Sciatic nerve (tissue), 2 donors: ENCODE measurements at places on chromosomes 16 and 17.

- DNase-seq = no peak
These were observed 107.1 kb downstream of the CLEC16A start for GRCh38 chr16:11051430-11051829.

DNA sequence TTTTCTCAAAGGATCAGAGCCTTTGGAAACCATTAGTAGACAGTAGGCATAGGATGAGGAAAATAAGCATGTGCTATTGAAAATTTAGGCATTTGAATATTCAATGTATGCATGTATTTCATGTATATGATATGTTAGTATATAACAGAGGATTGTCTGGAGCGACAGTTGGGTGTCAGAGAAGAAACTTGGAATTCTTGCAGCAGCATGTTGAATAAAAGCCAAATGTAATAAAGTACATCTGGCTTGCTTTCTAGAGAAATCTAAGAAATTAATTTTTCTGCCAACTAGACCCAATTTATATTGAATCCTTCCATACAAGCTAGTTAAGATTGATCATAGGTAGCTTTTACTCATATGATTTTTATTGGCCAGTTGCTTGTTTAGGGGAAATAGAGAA is 578.8 kb downstream of the CDH11 start:
- DNase-seq = no peak

DNA sequence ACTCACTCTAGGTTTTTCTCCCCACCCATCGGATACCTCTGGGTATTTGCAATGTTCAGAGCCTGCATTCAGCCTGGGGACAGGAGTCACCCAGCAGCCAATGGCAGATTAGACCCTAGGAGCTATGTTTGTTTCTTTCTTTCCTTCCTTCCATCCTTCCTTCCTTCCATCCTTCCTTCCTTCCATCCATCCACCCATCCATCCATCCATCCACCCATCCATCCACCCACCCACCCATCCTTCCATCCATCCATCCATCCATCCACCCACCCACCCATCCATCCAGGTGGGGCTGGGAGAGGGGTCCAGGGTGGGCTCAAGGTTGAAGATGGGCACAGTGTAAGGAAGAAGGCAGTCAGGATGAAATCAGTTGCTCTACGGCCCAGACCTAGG is 39.9 kb downstream of the TIMM22 start:
- DNase-seq = no peak

GRCh38 chr17:78947235-78948149 is 22.3 kb upstream of the TIMP2 start:
- no peak for DNase-seq

DNA sequence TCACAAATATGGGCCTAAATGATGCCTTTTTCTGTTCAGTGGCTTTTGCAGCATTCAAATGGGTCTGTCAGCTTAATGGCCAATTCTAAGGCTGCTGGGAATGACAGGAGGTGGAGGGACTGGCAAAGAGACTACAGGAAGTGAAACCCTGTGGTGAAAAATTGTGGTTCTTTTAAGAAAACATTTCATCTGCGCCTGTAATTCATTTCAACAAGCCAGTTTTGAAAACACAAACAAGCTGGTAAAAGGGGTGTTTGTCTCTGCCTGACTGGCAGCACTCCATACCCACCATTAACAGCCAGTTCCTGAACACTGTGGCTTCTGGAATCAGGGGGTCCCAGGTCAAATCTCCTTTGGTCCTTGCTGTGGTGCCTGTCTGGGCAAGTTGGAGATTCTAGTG is 3.6 kb upstream of the KDM8 start:
- DNase-seq = no peak

- DNase-seq = no peak
These were observed 23.3 kb upstream of the FOXJ1 start for GRCh38 chr17:76164331-76164730.

GRCh38 chr17:61650749-61651148 is 59.7 kb upstream of the NACA2 start:
- no peak for DNase-seq

- DNase-seq = peak; percentile 68
These were observed 35.5 kb downstream of the ADCY7 start for GRCh38 chr16:50301626-50302471.

- no peak for DNase-seq
These were observed 580 bp downstream of the BCAR1 start for GRCh38 chr16:75250809-75251279.

DNA sequence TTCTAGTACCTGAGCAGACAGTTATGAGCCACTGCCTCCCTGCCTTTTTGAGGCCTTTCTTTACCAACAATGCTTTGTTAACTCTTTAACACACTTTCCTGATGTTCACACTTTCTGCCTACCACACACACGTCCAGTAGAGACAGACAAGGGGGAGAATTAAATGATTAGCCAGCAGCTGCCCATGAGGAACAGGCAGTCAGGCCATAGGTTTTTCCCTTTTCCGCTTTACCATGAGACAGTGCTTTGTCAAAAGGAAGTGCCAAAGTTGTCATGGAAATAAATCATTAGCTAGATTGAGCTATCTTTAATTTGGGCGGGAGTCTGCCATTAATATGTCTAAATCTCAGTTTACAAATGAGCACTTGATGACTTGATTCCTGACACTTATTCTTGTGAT is 102.1 kb downstream of the PITPNC1 start:
- DNase-seq = no peak

- peak; percentile 71 for DNase-seq
These were observed 347.2 kb downstream of the SOX9 start for GRCh38 chr17:72467841-72468653.

DNA sequence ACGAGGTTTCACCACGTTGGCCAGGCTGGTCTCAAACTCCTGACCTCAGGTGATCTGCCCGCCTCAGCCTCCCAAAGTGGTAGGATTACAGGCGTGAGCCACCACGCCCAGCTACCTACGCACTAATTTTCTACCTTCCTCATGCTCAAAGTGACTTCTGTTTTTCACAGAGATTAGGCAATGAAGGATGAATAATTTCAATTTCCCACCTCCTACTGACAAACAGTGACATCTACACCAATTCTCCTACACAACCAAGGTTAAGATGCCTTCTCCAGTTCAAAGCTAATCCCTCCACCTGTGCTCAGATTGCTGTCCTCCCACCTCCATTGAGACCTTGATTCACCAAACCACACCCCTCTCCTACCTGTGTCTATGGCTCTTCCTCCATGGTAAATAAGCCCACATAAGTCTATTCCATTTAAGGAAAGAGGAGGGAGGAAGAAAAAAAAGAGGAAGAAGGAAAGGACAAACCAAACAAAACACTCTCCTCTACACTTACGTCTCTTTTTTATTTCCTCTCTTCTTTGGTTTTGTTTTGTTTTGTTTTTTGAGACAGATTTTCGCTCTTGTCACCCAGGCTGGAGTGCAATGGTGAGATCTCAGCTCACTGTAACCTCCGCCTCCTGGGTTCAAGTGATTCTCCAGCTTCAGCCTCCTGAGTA is 5.5 kb upstream of the MED11 start:
- DNase-seq = no peak

DNA sequence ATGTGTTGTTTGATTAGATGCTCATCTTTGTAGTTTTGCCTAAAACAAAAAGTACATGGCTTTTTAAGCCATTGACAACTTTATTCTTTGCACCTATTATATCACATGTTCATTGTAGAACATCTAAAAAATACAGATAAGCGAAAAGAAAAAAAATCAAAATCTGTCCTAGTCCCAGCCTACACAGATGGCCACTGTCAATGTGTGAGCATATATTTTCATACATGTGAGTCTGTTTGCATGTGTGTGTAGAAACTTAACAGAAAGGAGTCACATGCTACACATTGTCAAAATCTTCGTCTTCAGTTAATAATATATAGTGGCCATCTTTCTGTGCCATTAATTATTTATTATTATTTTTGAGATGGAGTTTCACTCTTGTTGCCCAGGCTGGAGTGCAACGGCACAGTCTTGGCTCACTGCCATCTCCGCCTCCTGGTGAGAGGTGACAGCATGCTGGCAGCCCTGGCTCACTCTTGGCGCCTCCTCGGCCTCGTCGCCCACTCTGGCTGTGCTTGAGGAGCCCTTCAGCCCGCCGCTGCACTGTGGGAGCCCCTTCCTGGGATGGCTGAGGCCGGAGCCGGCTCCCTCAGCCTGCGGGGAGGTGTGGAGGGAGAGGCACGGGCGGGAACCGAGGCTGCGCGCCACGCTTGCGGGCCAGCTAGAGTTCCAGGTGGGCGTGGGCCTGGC is 68.5 kb upstream of the AMZ2 start:
- DNase-seq = no peak
